ENCODE measurements at places on chromosomes 7 and 10.

- DNase-seq, result no peak
Observed at GRCh38 chr7:32494946-32495297, 367 bp upstream of the AVL9 start.

GRCh38 chr7:143316492-143316891, 581 bp downstream of the CLCN1 start:
- no peak for DNase-seq

DNA sequence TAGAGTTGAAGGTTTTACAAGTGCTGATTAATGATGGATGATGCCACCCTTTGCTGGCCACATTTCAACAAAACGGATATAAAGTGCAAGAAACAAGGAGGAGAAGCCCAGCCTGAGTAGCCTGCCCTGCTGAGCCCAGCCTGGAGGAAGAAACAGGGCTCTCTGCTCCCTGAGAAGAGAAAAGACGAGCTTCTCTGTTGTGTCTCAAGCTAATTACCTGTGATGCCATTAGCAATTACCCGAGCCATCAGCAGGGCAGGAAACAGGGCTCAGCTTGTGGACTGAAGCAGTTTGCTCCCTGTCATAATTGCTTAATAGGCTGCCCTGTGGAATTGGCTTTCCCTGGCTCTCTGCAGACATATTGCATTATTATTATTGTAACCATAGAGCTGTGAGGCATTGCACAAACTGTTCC, 709.3 kb upstream of the AUTS2 start:
- DNase-seq, result no peak

GRCh38 chr10:49627644-49628247, 13.9 kb downstream of the CHAT start:
- no peak for DNase-seq

DNA sequence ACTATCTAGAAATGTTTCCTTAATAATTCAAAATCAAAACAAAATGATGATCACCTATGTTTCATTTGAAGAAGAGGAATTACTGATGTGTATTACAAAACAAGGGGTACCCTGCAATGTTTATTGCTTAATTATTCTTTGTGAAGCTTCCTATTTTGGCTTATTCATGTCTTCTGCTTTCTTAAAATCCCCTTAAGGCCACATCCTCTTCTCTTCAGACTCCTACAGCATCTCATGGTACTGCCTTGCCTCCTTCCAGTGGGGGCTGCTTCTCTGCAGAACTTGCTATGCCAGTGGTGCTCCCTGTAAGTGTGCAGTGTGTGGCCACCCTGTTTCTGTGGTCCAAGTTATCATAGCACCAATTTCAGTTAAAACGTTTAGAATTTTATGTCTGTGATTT, 35.0 kb downstream of the CCDC146 start:
- peak; percentile 26 for DNase-seq

- no peak for DNase-seq
Observed at GRCh38 chr7:121302214-121302745, 26.5 kb upstream of the WNT16 start.

DNA sequence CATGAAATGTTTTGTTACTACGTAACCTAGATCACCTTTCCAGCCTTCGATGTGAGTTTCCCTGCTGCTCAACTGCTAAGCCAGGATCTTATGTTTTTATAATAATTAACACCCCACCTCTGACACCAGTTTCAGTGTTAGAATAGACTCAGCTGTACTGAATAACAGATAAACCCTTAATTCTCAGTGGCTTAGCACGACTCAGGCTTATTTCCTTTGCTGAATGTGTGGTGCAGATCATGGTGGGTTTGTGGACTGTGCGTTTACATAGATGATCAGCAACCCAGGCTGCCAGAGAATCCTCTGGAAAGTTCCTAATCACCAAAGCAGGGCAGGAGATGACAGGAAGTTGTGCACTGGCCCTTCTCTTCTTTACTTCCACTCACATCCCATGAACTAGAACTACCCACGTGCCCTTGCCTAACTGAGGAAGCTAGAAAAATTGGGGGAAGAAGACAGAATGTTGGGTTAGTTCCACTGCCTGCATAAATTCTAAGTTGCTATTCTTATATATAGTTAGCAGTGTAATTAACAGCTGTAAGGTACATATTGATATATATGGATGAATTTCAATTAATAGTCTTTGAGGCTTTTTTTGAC, 111.8 kb downstream of the MAPK8 start:
- DNase-seq, result no peak

DNA sequence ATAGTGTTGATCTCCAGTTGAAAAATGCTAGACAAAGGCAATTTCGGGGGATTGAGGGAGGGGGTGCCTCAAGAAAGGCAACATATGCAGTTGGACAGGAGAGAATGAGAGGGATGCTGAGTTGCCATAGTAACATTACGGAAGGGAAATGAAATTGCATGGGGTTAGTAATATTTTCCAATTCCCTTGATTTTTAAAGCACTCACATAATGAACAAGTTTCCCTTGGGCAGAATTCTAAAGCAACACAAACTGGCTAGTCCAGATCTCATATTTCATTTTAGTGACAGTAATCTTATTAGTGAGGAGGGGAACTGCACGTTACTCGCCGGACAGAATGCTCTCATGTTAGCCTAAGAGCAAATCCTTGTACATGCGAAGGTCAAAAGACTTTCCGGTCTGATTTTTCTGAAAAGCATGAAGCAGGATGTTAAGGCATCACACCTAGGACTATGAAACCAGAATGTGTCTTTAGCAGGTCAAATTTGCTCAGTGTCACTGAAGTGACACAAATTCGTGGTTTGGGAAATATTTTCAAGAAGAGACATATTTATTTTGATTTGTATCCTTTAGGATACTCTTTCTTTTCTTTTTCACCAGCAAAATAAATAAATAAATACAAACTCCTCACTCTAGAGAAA, 165.5 kb downstream of the ANK3 start:
- no peak for DNase-seq

GRCh38 chr10:102393411-102394078, 2.0 kb upstream of the NFKB2 start:
- DNase-seq, result no peak

GRCh38 chr7:2732959-2733584, 45.1 kb downstream of the AMZ1 start:
- DNase-seq, result no peak

- no peak for DNase-seq
Observed at GRCh38 chr10:132670546-132671227, 115.3 kb downstream of the NKX6-2 start.

- DNase-seq, result no peak
Observed at GRCh38 chr7:44313016-44313415, 12.4 kb downstream of the CAMK2B start.

DNA sequence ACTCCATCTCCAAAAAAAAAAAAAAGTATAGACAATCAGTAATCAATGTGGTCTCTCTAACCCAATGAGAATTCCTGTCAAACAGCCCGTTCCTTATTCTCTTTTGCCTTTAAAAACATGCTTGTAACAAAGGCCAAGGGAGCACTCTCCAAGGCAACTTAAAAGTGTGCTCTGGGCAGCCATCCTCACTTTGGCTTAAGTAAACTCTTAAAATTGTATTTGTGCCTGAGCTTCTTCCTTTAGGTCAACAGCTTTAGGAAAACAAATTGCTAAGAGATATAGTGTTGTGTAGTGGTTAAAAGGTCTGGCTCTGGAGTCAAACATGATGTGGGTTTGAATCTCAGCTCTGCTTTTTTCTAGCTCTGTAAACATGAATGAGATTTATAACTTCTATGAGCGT, 13.9 kb upstream of the EPC1 start:
- DNase-seq, result no peak

- no peak for DNase-seq
Observed at GRCh38 chr10:22816298-22816653, 101.9 kb upstream of the PIP4K2A start.

DNA sequence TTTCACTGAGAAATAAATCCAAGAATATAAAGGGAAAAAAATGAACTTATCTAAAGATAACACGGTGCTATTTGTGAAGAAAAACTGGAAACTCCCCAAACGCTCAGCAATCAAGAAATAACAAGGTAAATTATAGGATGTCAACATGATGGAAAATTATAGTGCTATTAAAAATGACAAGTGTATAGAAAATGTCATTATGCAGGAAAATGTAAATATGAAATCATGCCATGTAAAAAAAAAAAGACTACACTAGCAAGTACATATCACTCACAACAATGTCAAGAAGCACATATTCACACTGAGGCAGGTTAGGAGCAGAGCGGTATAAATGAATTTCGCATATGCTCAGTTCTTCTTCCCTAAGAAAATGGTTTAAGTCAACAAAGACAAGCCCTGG, 27.7 kb downstream of the KLRG2 start:
- DNase-seq, result no peak

- no peak for DNase-seq
Observed at GRCh38 chr7:128742206-128742605, 3.0 kb downstream of the CALU start.

GRCh38 chr10:105718207-105718995, 1077.3 kb downstream of the SORCS3 start:
- no peak for DNase-seq

GRCh38 chr7:98500764-98501163, 99.9 kb upstream of the BAIAP2L1 start:
- DNase-seq, result no peak

DNA sequence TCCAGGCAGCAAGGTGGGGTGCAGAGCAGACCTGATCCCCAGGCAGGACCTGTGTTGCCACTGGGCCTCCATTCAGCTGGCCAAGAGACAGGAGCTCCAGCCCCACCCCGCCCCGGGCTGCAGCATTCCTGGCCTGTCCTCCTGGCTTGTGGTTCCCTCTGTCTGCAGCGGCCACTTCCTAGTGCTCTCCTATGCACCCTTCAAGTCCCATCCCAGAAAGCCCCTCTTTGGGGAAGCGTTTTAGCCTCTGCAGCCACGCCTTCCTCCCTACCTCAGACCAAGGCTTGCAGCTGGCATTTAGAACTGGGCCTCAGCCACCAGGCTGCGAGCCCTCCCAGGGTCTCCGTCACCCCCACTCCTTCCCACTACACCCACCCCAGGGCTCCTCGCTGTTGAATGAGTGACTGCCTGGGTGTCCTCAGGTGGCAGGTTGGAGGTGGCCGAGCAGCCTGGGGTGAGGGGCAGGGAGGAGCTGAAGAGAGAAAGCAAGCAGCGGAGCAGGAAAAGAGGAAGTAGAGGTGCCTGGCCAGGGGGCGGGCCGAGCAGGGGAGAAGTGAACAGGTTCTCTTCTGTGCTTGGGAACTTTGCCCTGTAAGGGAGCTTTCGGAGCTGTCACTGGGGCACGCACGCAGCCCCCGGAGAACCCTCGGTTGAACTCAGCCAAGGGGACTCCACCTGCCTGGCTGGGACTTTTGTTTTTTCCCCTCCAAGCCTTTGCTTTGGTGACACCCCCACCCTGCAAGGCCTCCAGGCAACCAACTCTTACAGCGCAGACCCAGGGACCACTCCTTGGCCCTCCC, 109.1 kb upstream of the TNRC18 start:
- DNase-seq, result peak; percentile 78

- peak; percentile 66 for DNase-seq
Observed at GRCh38 chr7:2956526-2957368, 86.9 kb downstream of the CARD11 start.

- no peak for DNase-seq
Observed at GRCh38 chr10:105834261-105835059, 1193.4 kb downstream of the SORCS3 start.

DNA sequence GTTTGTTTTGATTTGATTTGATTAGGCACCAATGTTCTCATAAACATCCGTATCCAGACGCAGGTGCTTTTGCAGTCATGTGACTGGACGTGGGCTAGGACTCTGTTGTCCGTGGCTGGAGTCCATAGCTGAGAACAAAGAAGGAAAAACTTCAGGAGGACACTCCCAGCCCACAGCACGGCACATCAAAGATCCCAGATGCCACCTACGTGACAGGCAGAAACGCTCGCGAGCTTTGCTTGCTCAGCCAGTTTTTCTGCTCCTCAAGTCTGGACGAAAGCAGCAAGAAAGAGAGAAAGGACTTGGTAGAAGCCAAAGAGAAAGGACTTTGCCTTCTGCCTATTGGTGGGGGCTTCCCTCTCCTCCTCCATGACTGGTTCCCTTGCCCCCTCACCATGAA, 6.9 kb upstream of the ZKSCAN1 start:
- DNase-seq, result no peak

- peak; percentile 97 for DNase-seq
Observed at GRCh38 chr10:122879339-122880273, at the start of gene FAM24B. FAM24B (minus strand) TSS chr10:122879581; CDS start chr10:122850515, 29,066 bp downstream.

- no peak for DNase-seq
Observed at GRCh38 chr10:1597370-1598146, 139.8 kb downstream of the ADARB2 start.

DNA sequence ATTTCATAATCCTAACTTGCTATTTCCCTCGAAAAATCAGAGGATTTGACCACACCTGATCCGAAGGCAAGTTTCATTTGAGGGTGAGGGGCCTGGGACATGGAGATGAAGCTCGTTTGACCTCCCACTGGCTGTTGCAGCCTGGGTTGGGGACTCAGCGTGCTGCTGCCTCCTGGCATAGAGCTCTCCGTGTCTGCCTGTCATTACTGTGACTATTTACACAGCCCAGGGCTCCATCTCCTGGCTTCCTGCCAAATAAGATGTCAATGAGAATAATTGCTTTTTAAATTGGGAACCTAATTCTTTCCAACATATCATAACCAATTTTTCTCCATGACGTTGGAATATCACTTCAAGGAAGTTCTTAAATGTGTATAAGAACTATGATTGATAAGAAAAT, 139.3 kb upstream of the COBL start:
- no peak for DNase-seq

DNA sequence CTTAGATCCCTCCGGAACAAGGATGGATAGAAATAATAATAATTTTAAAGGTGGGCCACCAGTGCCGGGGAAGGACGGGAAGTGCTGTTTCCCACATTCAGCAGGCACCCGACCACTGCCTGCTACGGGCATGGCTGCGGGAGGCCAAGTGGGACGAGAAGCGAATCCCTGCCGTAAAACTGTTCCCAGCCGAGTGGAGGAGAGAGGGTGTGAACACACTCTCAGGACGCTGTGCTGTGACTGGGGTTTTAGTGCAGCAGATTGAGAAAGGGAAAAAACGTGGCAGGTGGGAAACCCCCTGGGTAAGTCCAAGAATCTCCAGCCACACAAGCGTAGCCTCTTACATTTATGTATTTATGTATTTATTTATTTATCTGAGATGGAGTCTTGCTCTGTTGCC, 158.8 kb downstream of the DNAJB6 start:
- DNase-seq, result peak; percentile 15

- no peak for DNase-seq
Observed at GRCh38 chr7:22127835-22128527, 182.3 kb upstream of the CDCA7L start.
